Activated CD4-positive, alpha-beta T cell treated with anti-CD3 and anti-CD28 coated beads, Interleukin-2, amount 50 U/mL, for 1 hour (primary cell): ENCODE measurements at places on chromosomes 3 and 15.

DNA sequence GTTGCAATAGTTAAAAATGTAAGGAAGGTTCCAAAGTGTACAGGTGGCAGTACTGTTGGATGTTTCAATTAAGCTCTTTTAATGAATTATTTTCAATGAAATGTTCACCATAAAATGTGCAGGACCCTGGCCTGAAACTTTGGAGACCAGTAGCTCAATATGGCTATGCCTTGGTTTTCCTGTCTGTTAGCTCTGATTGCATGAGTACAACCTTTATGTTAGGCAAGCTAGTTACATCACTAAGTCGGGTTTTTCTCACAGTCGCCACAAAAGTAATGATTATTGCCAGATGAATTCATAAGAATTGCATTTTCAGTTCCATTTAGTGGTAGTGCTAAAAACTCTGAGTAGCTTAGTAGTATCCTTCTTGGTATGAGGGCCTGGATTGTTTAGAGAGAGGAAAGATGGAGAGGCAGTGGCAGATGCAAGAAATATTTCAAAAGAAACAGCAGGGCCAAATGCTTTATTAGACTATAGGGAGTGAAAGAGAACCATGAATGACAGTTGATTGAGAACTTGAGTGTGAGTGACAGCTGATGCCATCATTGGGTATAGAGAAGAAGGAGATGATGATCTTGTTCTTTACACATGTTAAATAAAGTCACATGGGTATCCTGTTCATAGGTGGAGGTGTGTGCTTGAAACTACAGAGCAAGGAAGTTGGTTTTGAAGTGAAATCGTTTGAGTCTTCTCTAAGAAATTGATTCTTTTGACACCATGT, 109.5 kb downstream of the AKAP13 start:
- DNase-seq: no peak

DNA sequence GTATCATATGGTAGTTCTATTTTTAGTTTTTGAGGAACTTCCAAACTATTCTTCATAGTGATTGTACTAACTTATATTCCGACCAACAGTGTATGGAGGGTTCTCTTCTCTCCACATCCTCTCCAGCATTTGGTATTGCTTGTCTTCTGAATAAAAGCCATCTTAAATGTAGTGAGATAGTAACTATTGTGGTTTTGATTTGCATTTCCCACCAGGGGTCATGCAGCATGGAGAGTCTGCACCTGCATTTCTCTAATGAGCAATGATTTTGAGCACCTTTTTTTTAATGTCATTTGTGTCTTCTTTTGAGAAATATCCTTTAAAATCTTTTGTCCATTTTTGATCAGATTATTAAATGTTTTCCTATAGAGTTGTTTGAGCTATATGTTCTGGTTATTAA, 718.5 kb downstream of the ZBBX start:
- DNase-seq: no peak

- no peak for DNase-seq
Measured at GRCh38 chr3:138351916-138352550, 3.7 kb downstream of the MRAS start.

DNA sequence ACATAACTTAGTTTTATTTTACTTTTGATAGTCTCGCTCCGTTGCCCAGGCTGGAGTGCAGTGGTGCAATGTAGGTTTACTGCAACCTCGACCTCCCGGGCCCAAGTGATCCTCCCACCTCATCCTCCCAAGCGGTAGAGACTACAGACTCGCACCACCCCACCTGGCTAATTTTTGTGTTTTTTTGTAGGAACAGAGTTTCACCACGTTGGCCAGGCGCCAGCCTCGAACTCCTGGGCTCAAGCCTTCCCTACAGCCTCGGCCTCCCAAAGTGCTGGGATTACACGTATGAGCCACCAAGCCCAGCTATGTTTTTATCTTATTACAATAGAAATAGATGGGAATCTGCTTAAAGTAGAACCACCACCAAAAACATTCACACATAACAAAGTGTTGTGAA, 2.9 kb downstream of the RNU5A-1 start:
- DNase-seq: no peak

- no peak for DNase-seq
Measured at GRCh38 chr15:27358751-27359434, 387.9 kb downstream of the GABRG3 start.

- DNase-seq: no peak
Measured at GRCh38 chr15:68217341-68217740, 12.2 kb downstream of the CLN6 start.

DNA sequence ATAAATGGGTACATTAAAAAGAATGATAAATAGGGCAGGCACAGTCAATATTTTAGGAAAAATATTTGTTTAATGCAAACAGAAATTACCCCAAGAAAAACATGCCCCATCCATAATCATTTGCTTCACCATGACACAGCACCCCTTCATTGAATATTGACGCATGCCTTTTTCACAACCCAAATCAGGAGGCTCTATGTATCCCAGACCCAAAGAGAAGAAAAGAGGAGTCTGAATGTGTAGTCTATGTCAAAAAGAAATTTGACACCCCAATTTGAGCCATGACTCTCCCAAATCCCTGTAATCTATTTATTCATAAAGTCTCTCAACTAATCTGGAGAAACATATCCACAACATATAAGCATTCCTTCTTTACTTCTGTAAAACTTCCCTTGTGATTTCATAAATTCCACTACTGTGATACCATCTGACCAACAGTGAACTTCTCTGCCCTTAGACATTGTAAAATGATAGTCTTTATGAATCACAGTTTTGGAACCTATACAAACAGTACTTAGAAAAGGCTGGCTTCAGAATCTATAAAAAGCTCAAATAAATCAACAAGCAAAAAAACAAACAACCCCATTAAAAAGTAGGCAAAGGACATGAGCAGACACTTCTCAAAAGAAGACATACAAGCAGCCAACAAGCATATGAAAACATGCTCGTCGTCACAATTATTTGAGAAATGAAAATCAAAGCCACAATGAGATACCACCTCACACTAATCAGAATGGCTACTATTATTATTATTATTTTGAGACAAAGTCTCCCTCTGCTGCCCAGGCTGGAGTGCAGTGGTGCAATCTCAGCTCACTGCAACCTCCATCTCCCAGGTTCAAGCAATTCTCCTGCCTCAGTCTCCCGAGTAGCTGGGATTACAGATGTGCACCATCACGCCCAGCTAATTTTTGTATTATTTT, 53.4 kb upstream of the XRN1 start:
- no peak for DNase-seq

- no peak for DNase-seq
Measured at GRCh38 chr3:107430996-107431245, 53.7 kb downstream of the CCDC54 start.

- no peak for DNase-seq
Measured at GRCh38 chr3:193452338-193452737, 73.8 kb upstream of the ATP13A5 start.

DNA sequence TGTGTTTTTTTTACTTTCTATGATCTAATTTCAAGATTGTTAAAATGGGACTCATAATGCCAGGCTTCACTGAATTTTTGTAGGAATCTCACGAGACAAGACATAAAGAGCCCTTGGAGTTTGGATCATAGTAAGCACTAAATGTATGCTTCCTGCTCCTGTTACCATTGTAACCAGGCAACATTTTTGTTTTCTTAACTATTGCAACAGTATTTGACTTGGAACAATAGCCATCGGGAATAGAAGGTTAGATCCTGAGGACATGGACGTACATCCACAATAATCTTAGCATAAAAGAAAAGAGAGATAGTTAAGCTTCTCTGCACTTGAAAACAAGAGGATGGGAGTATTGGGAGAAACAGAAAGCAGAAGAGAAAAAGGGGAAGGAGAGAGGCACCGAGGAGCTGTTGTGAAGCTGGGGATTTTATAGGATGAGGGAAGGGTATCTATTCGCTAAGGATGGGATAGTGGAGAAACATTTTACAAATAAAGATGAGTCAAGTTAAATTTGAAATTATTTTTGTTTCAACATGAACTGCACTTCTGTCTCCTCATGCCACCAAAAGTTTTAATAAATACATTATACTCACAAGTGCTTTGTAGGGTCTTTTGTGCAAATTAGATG, 131.4 kb downstream of the TMCO5A start:
- no peak for DNase-seq

DNA sequence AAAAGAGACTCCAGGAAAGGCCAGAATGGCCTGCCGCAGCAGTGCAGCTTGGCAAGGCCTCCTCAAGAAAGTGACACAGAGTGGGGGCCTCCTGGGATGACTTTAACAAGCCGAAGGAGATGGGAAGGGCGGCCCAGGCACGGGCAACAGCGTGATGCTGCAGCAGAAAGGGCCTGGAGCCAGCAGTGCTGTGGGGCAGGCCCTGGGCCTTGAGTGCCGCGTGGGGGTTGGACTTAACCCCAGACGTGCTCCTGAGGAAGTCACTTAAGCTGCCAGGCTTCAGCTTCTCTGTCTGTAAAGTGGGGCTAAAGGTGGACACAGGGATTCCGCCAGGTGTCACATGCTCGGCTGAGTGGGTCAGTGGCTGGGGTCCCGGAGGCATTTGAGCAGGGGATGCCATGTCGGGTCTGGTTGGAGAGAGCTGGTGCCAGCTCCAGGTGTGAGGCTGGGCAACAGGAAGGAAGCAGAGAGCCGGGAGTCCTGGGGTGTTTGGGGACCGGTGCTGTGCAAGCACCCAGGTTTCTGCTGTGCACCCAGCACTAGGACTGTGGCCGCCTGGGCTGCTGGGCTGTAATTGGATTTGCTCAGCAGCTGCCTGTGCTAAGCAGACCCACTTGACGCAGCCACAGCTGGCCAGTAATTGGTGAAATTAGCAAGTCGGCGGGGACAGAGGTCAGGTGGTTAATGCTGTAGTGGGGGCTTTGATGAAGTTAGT, 7.8 kb downstream of the DNAJB8 start:
- DNase-seq: no peak

GRCh38 chr3:42117175-42118008, 26.2 kb downstream of the TRAK1 start:
- peak; percentile 5 for DNase-seq

- DNase-seq: no peak
Measured at GRCh38 chr3:137110392-137110996, 152.7 kb downstream of the IL20RB start.

DNA sequence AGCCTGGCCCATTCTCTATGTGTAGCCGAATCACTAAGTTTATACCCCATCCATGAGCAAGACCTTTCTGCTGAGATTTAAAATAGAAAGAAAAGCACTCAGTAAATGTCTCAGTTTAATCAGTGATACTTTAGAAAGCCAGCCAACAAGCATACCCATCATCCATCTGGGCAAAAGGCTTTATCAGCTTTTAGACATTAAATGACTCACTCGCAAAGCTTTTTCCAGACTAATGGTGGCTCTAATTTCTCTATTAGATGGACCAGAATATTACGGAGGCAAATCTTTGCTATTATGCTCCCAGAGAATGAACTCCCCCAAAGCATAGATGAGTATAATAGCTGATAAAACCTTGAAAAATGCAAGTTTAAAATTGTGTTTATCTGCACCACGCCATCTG, 727.8 kb downstream of the GBE1 start:
- DNase-seq: no peak

GRCh38 chr3:133661454-133662277, at the start of gene TOPBP1:
Gene TOPBP1, minus strand, starts transcription at chr3:133661941. Its CDS starts 814 bp downstream, at chr3:133661127.
- peak; percentile 77 for DNase-seq

- DNase-seq: no peak
Measured at GRCh38 chr3:14415501-14415900, 13.1 kb downstream of the SLC6A6 start.

DNA sequence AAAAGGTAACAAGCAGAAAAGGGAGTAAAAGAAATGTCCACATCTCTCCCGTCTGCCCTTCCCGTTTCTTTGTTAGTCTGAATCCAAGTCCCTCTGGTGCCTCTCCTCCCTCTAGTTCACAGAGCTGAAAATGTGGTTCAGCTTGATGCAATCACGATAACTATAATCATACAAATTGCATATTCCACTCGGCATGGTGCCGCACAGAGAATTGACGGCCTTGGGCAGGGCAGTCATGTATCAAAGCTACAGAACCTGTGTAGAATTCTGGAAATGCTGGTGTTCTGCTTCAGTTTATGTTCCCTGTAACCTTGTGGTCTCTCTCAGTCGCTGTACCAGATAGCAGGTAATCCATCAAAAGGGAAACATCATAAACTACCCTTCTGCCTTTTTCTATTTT, 562.9 kb upstream of the CBLB start:
- no peak for DNase-seq

- no peak for DNase-seq
Measured at GRCh38 chr3:180072786-180073185, 36.0 kb upstream of the PEX5L start.

DNA sequence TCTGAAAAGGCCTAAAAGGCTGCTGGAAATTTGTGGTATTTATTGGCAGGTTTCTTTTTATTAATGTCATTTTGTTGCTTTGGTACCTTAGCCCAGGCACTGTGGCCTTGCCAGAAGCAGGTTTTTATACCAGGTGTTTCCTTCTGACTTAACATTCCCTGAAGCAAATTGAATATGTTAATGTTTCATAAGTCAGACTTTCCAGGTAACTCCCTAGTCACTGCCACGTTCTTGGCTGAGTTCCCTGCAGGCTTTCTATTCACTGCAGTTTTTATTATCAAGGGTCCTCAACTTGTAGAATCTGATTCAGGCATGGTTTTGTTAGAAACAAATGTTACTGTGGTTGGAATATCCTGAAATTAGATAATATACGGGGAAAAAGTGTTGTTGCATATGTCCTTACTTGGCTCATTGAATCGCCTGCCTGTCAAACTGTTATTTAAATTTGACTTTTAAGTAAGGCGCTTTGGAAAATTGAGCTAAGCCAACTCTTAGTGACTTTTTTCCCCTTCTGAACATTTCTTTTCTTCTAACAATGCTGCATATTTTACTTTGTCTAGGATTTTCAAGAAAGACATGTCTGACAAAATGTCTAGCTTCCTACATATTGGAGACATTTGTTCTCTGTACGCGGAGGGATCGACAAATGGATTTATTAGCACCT, 22.9 kb downstream of the ITPR1 start:
- no peak for DNase-seq

DNA sequence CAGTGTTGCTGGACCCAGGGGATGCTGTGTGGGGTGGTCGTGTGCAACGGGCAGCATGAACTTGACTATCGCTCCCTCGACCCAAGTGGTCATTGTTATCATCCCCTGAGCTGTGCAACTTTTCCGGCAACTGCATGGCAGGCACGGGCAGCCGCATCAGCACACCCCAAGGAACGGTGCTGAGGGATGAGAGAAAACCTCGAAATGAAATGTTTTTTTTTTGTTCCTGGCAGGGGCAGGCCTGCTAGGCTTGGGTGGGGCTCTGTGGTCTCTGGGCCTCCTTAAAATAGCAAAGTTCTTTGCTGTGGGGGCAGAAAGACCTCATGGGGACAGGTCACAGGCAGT, 51.4 kb downstream of the CORO2B start:
- DNase-seq: no peak
